ENCODE measurements at places on chromosomes 1 and 21.

- peak; percentile 92 for DNase-seq
These were observed 235.2 kb upstream of the IRF2BP2 start for GRCh38 chr1:234845097-234845660.

GRCh38 chr1:222974496-222974895 is 159.7 kb downstream of the DISP1 start:
- DNase-seq: no peak

DNA sequence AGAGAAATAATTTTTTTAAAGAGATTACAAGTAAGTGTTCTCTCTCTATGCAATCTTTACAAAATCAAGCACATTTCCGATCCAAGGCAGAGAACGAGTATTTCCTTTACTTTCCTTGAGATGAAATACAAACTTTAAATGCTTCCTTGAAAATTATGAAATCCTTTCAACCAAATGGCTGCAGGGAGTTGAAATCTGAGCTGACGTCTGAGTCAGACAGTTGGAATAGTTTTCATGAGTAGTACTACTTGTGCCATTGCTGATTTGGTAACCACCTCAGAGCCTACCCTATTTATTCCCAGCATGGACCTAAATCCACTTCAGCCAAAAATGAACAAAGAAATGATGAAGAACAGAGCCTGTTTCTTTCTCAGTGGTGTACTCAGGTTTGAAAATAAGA is 183.6 kb downstream of the GIPC2 start:
- no peak for DNase-seq

DNA sequence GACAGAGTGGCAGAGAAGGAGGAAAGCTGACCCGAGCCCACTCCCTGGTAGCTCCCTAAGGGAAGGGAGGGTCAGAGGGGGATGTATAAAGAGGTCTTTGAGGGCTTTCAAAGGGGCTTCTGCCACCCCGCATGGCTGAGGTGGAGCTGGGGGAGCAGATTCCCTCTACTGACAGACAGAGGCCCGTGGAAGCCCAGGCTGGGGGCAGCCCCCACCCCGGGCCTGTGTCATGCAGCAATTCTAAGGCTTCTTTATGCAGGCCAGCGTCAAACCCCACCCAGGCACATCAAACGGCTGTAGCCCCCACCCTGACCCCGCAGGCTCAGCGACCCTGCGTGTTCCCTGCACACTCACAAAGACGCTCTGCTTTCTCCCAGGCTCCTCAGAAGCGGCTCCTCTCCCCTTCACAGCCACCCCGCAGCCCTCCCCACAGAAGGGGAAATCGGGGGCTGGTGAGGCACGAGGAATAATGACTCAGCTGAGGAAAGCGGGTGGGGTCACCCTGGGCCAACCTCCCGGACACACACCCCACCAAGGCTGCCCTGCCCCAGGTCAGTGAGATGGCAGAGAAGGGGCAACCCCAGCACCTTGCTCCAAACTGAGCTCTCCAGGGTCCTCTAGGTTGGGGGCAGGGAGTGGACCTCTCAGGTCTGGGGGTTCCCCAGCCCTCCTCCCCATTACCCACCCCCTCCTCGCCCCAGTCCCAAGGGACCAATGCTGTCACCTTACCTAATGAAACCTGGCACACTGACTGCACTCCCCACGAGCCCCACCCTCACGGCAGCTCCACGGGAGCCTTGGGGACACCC is 10.8 kb downstream of the SLC45A3 start:
- no peak for DNase-seq

DNA sequence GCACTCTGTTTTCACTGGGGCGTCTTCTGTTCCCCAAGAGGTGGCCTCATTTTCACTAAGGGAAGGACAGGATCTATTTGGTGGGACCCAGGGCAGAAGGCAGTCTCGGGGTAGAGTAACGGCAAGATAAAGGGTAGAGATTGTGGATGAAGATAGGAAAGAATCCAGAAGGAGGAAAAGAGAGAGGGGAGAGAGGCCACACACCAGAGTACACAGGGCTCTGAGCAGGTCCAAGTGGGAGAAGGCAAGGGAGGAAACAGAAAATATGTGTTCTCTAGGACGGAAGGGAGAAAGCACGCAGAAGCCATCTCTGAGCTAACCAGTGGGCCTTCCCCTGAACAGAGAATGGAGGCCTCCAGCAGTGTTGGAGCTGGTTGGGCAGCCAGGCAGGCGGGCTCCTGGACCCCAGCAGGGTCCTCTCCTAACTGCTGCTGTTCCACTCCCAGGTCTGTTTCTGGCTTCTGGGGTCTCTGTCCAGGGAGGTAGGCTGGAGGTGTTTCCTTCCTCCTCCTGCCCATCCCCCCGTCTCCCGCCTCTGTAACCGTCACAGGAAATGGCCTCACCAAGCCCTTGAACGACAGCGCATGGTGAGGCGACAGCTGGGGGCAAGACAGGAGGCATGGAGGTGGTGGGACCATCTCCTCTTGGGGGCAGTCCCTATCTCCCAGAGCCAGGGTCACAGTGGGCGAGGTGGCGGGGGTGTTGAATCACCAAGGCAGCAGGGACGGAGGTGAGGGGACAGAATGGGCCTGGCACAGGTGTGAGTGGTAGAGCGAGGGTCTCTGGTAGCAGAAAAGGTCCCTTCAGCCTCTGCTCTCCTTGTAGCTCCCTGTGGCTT is 649 bp downstream of the PTPN7 start:
- DNase-seq: peak; percentile 81

- DNase-seq: no peak
These were observed 160.5 kb downstream of the LRRC40 start for GRCh38 chr1:70044832-70045231.

Measured in RPMI8226 (cell line).